ENCODE measurements at places on chromosomes 2 and 18.

- no peak for DNase-seq
Measured at GRCh38 chr2:68291314-68291713, 28.4 kb downstream of the CNRIP1 start.

GRCh38 chr2:176507786-176508185, 238.5 kb downstream of the MTX2 start:
- no peak for DNase-seq

DNA sequence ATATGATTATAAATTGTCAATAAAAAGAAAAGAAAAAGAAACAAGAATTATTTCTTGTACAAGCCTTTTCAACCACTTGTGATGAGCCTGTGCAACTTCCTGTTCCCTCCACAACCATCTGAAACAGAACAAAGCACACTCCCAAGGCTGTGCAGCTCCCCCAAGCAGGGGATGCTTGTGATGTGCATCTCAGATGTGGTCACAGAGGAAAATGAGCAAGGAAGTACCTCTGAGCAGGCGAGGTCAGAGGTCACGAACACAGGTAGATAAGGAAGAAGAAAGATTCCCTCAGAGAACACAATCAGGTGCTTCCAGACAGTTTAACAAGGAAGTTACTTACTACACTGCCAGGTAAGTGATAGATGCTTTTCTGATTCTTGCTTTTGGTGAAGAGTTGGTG, 274.8 kb upstream of the SLC39A10 start:
- no peak for DNase-seq

- no peak for DNase-seq
Measured at GRCh38 chr2:144510294-144510991, 9.5 kb downstream of the ZEB2 start.

DNA sequence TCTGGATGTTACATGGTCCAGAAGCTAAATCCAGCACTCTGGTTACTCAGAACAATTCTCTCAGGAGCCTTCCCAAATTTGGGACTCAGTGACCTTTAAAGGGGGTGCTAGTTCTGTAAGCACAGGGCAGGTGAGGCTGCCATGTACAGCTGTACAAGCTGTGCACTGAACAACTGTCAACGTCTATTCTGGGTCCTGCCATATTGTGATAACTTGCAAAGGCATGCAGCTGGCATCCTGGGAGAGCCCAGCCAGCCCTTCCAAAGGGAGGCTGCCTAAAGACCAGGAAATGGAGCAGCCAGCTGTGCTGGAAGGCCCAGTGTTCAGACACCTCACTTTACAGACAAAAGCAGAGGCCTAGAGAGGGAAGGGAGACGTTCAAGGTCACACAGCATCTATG, 204.8 kb downstream of the KLHL29 start:
- no peak for DNase-seq

DNA sequence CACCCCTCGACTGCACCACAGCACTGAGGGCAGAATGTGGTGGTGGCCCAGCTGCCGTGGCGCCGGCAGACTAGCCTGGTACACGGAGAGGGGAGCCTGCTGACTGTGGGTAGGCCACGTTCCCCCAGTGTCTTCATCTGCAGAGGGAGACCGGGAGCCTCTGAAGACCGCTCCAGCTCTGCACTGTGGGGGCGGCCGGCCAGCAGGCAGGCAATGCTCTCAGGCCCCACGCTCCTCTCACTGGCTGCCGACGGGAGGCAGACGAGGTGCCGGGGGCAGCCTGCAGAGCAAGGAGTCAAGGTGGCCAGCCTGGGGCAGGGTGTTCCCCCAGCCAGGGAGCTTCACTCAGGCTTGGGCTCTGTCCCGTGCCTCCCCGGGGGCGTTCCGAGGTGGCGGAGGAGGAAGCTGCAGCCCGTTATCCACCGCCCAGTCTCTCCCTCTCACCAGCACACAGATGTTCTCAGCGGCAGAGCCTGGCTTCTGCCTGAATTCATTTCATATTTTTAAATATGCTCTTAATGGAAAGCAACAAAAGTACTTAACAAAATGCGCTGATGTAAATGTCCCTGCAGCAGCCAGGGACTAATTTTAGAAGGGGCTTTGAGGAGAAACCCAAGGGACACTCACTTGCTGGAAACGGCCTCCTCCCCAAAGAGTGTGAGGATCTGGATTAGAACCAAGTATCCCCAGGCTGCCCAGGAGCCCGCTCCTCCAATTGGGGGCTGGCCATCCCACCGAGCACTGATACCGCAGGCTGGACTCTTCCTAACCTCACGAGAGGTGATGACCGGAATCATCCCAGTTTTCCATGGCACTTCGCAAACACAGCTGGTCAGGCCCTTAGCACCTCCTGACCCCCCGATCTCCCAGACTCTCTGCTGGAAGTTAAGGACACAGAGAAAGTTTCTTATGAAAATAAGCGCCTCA, 87.8 kb downstream of the HDAC4 start:
- DNase-seq = no peak

DNA sequence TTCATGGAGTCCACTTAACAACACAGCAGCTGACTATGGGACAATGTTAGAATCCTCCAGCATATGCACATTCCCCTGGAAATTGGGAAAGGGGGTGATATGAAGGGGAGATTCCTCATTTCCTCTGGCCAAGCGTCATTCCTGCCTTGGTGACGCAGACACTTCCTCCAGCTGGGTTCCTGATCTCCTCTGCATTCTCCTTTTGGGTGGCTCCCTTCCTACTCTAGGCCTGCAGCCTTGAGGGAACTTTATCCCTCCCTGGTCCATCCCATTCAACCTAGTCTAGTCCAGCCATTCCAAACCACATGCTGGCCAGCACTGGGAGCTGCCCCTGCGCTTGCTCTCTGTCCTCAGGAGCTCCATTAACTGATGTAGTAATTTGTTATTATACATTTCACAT, 216.8 kb downstream of the VAPA start:
- no peak for DNase-seq

- DNase-seq = peak; percentile 9
Measured at GRCh38 chr18:710418-711300, 1.8 kb downstream of the ENOSF1 start.

GRCh38 chr18:12060182-12060870, 33.3 kb upstream of the ANKRD62 start:
- DNase-seq = peak; percentile 42

GRCh38 chr18:42182728-42183700, 228.0 kb downstream of the PIK3C3 start:
- no peak for DNase-seq

- DNase-seq = no peak
Measured at GRCh38 chr2:46377666-46378560, 80.7 kb downstream of the EPAS1 start.

GRCh38 chr2:218229851-218230250, 12.9 kb downstream of the ARPC2 start:
- no peak for DNase-seq

- peak; percentile 79 for DNase-seq
Measured at GRCh38 chr2:101883860-101884259, 107.9 kb upstream of the IL1R2 start.

GRCh38 chr18:78934551-78935225, 44.9 kb upstream of the SALL3 start:
- DNase-seq = no peak
